NCI-H2029 treated with DMSO at 0.1 percent for 48 hours (cell line): ENCODE measurements at places on chromosomes 2 and 18.
A peak's percentile ranks its signal among the peaks of the same experiment; 100 is the strongest.

GRCh38 chr2:233839447-233839820, 14.9 kb downstream of the HJURP start:
- no peak for DNase-seq

- no peak for DNase-seq
Observed at GRCh38 chr18:79484661-79485621, 89.2 kb downstream of the NFATC1 start.

- no peak for DNase-seq
Observed at GRCh38 chr2:161415034-161415986, 787 bp upstream of the TBR1 start.

GRCh38 chr2:162401871-162402270, 57.9 kb downstream of the GCA start:
- no peak for DNase-seq

GRCh38 chr18:65468881-65469280, 281.9 kb upstream of the CDH7 start:
- no peak for DNase-seq

DNA sequence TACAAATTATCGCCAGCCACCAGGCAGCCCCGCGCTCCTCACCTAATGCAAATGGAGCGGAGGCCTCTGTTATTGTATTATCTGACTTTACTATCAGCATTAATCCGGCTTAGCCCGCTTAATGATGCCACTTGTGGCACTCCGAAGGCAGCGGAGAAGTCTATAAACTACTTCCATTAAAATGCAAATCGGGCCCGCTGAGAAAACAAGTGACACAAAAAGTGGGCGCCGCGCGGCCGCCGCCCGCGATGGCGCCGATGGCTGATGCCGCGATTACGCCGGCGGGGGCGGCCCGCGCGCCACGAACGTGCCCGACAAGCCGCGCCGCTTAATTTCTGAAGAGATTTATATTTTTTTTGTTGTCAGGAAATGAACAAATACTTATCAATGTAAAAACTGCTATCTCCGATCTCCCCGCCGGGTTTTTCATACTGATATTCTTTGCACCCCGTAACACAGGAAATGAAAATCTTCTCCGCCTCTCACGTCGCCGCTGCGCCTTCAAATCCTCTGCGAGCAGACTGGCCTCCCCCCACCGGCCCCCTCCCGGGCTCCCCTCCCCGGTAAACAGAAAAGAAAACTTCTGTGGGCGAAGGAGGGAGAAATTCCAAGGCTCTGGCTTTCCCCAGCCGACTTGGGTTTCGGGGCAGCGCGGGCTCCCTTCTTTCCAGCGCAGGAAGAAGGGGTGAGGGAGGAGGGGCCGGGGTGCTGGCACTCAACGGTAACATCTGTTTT, 221.8 kb downstream of the INSIG2 start:
- no peak for DNase-seq

DNA sequence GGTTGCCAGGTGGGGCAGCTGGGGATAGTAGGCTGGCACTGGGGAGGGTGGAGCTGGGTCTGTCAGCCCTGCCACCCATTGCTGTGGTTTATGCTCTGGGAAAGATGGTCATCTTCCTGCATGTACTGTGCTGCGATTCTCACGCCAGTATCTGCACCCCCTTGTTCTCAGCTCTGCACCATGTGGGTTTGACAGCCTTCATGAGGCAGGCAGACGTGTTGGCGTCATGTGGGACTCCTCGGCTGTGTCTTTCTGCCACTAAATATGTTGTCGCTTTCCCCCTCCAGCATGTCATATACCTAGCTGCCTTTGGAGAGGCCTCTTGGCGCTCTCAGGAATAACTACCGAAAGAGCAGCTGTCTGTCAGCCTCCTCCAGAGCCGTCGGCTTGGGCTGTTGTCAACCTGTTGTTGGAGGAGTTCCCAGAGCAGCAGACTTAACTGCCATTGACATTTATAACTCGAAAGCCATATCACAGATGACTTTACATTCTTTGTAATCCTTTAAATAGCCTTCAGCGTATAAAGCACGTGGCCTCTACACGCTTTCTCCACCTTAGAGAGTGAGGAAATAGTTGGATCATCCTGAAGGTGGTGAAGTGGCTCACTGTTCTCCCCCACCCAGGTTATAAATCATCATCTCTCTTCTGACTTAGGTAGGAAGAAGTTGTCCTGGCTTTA, 80.4 kb upstream of the MGAT5 start:
- peak; percentile 71 for DNase-seq

DNA sequence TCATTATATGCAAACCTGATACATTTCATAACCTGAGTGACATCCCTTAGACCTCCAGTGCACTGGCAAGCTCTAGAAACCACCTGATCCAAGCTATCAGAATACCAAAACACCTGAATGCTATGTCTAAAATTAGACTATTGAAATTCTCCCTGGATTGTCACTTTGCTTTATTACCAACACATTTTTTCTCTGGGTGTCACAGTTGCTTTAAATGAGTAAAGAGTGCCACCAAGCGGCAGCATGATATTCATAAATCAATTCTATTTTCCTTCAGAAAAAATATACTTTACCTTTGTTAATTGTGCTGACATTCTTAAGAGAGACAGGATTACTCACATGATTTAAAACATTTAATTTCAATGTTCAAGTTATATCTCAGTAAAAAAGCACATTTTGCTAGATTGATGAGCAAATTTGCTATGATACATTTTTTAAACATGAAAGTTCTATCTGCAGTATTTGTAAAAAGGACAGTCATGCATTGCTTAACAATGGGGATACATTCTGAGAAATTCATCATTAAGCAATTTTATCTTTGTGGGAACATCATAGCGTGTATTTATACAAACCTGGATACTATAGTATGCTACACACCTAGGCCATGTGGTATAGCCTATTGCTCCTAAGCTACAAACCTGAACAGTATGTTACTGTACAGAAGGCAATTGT, 338.4 kb upstream of the SLC39A10 start:
- no peak for DNase-seq

- no peak for DNase-seq
Observed at GRCh38 chr18:43661570-43661969, 384.3 kb upstream of the SYT4 start.

- DNase-seq, result no peak
Observed at GRCh38 chr18:23617412-23618014, 31.2 kb upstream of the NPC1 start.

DNA sequence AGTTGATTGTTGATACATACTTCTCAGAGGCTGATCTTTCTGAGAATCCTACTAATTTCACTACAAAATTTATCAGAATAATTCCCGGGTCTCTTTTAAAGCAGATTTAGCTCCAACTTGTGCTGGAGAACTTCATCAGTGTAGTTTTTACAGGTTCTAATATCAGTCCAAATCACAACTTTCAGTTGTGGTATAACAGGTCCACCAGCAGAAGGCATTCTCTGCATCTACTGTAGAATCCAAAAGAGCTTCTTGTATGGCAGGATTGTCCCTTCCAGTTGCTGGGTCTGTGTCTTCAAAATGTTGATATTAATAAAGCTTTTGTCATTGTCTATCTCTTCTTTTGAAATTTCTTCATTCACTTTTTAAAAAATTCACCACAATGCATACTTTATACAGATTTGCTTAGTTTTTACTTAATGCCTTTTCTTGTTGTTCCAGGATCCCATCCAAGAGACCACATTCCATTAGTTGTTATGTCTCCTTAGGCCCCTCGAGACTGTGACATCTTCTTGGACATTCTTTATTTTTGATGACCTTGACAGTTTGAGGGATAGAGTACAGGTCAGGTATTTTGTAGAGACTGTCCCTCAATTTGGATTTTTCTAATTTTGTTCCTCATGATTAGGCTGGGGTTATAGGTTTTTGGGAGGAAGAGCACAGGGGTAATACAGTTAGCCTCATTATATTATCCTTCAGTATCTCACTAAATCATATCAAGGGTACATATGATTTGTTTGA, 490.5 kb upstream of the MEX3C start:
- no peak for DNase-seq

DNA sequence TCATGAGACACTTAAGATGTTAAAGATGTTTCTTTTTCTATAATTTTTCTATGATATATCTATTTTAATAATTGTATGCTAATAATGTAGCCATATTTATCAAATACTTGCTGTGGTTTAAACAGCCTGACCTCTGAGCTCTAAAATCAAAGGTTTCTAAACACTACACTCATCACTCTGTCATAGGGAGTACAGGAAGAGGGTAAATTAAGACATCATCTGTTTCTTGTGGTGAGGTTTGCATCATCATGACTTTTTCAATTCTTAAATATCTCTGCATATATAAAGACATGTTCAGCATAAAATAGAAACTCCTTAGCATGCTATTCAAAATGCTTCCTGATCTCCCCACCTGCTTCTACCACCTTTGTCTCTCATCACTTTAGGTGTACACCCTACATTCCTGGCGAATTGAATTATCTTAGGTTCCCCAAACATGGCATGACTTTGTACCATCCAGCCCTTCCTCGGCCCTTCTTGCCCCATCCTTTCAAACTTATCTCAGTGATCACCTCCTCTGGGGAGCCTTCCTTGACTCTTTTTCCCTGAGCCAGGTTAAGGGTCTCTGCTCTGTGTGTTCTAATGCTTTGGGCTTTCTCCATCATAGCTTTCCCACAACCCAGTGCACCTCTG, 105.3 kb upstream of the TTN start:
- no peak for DNase-seq

DNA sequence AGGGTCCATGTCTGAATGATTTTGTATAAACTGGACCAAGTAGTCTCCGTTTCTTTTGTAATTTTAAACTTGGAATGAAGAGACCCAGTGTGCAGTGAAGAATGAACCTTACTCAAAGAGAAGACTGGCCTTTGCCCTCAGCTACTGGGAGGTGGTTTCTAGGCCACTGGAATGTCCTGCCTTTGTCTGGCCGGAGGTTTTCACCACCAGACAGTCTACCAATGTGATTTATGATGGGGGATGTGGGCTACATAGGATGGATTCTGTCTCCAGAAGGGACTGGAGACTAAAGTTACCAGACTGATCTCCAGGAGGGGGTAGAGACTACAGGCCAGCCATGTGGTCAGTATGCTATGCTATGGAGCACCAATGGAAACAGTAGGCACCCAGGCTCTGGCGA, 42.8 kb upstream of the RAB31 start:
- DNase-seq, result no peak

DNA sequence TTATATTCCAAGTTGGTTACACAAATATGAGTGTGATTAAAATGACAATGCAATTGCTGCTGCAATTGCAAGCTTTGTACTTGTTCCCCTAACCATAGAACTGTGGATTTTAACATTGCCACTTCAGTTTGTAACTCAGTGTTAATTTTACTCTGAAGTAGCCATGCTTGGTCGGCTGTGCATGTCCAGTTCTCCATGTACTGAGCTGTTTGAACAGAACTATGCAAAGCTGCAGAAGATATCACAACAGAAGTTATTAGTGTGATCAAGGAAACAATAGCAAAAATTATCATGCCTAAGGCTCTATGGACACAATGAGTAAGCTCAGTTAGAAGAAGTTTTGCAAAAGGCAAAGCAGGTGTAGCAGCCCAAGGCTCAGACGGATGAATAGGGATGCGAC, 45.3 kb downstream of the CXCR4 start:
- DNase-seq, result no peak

DNA sequence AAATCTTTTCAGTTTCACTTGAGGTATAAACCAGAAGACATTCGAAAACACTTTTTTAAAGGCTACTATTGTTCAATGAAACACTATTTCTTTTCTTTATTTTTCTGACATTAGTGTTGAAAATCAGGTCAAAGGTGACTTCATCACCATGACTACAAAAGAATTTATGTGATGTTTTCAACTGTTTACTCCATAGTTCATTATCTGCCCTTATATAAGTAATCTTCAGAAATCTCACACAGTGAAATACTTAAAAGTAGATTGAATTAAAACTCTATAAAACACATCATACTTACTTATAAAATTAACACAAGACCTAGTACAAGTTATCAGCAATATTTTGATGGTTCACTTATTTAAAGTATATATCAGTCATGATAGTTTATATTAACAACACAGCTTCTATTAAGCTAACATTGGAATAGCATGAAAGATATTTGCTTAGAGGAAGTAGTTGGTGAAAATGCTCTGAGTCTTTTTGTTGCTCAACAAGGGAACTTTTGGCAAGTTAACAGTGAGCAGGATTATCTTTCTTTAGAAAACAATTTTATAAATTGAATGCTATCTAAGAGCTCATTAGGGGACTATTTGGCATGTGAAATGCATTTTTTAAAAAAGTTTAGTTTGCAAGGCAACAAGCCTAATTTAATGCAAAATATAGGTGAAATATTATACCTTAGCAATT, 60.8 kb downstream of the MC4R start:
- no peak for DNase-seq

DNA sequence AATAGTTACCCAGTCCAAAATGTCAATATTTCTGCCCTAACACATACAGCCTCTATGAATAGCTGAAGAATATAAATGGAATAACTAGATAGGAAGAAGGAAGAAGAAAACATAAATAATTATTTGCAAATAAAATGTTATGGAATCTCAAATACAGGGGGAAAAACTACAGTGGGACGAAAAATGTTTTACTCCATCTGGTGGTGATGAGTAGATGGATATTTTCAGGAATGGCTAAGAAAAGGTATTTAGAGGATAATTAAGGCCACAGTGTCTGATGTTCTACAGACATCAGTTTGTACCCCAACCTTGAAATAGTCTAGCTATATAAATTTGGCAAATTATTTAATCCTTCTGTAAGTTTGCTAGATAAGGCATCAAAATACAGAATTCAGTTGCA, 178.1 kb upstream of the FSHR start:
- no peak for DNase-seq

DNA sequence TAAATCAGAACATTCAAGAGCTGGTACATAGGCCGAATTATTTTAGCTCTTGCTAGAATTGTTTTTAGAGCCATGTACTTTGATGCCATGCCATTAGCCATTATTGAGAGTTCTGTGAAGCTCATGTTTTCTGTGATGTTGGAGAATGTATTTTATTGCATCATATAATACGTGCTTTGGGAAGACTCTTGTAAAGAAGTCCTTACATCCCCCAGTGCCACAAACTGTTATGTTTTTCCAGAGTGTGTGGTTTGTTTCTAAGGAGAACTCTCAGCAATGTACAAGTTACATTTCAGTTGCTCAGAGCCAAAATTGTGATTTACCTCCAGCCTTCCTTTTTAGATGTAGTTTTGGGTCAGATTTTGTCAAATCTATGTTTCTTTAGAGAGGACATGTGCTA, 148.6 kb downstream of the HAUS1 start:
- no peak for DNase-seq

DNA sequence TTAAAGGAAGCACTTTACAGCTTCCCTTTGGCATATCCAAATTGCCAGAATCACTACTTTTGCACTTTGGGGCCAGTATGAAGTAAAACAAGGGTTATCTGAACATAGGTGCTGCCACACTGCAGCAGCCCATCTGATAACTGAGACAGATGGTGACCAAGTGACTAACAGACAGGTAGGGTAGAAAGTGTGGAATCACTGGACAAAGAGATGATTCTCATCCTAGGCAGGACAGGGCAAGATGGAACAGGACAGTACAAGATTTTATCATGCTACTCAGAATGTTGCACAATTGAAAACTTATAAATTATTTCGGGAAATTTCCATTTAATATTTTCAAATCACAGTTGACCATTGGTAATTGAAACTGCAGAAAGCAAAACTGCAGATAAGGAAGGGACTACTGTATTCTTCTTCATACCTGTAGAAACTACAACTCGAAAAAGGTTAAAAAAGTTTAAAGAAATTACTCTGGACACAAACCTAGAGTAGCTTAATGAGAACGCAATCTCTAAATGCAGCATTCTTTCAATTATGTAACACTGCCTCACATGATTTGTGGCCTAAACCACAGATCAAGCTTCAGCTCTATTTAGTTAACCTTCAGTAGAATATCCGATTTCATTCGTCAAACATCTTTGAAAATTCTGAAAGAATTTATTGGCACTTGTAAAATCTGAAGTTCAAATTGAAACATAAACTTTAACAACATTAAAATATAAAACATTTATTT, 31.4 kb downstream of the HEATR5B start:
- no peak for DNase-seq
